Effector memory CD8-positive, alpha-beta T cell (primary cell): ENCODE measurements at places on chromosomes 6 and 20.

DNA sequence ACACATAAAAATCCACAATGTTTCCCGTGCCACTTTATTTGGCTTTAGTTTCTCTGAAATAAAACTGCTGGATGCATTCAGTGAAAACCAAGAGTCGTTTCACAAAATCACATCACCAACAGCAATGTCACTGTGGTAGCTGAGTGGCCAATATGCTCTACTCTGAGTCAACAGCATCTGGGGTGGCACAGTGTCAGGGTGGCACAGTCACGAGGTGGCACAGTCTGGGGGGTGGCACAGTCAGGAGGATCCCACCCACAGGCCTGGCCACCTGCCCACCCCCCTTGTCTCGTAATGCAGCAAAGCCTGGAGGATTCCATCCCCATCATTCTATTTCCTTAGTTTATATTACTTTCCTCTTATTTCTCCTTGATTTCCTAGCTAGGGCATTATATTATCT, 87.0 kb downstream of the ANKRD60 start:
- no peak for DNase-seq

DNA sequence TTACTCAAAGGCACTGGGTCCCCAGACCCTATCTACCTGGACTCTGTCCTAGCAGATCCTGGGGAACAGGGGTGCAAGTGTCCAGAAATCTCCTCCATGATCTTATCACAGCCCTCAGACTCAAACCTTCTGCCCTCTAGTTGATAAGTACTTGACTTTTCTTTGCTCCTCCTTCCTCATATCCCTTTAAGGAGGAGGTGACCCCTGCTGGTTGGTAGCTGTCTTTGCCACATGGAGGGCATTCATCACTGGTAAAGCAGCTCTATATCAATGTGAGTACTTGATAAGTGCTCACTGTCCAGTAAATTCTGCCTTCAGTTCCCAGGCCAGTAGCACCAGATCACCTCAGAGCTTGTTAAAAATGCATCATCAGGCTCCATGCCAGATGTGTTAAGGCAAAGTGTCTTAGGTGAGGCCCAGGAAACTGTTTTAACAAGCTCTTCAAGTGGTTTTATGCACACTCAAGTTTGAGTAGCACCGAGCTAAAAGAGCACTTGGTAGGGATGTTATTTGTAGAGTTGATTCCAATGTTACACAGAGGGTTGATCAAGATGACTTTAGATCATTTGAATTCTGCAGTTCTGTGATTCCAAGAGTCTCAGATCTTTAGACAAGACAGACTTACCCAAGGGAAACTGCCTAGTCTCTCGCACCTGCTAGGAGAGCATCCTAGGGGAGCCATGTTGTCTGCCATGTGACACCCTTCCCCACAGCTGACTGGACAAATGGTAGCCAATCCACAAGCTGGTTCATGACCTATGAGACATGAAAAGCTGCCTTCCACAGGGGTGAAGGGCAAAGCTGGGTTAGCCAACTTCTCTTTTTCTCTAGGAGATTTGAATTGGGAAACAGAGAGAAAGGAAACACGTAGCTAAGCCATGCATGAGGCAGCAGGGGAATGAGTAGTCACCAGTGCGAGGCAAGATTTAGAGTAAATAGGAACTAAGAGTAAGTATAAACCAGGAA, 18.6 kb downstream of the TREML2 start:
- DNase-seq = peak; percentile 43

GRCh38 chr6:14117158-14118090, at the start of gene CD83:
Gene CD83, plus strand, starts transcription at chr6:14117772. Its CDS starts 40 bp downstream, at chr6:14117812.
- peak; percentile 79 for DNase-seq

GRCh38 chr6:121959501-121959900, 440.0 kb upstream of the HSF2 start:
- no peak for DNase-seq

- DNase-seq = no peak
These were observed 1.7 kb upstream of the DYNLT1 start for GRCh38 chr6:158646023-158646910.

DNA sequence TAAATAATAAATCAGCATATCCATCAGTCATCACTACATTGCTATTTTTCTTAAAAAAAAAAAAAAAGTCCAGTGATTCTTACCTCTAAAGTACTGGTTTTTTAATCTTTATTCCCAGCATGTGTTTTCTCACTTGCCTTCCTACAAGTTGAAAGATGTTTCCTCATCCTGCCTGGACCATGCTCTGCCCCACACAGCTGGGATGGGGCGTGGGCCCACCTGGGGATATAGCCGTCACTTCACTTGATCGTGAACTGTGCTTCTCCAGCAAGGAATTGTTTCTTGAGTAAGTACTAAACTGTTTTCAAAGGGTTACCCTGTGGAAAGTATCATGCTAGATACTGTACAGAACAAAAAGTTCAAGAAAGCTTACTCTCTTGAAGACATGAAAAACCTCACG, 212.6 kb upstream of the HTR1E start:
- no peak for DNase-seq

DNA sequence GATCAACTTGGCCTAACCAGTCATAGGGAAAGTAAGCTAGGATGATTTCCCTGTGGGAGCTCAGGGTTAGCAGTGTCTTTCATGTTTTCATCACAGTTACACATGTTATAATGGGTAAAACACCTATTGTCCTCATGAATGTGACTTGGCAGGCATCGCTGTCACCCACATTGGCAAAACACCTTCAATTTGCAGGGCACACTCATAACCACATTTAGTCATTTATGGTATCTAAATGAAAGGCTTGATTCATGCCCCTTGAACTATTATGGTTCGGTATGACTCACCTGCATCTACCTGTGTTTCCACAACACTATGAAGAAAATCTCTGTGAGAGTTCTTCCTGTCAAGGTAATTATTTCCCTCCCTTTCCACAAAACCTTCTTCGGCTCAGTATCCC, 49.2 kb downstream of the FRK start:
- no peak for DNase-seq

DNA sequence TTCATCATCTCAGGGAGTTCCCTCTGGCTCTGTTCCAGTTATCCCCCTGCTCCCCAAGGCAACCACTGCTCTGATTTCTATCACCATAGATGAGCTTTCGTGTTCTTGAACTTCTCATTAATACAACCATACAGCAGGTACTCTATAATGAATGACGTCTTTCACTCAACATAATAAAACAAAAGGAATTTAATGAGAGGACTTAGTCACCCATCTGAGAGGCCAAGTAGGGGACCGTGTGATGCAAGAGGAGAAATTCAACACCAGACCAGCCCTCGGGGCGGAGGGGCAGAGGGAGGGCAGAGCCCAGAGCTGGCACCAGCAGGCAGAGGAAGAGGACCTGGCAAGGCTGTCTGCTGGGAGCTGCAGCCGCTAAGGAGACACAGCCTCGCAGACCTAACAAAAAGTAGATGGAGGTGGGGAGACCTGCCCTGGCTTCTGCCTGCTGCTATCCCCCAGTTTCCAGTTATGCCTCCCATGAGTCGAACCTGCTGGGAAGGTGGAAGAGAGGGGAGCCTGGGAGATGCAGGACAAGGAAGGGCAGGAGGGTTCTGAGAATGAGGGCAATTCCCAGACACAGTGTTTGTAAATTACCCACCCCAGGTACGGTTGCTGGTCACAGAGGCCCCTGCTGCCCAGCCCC, 13.8 kb downstream of the CCN5 start:
- DNase-seq = no peak

DNA sequence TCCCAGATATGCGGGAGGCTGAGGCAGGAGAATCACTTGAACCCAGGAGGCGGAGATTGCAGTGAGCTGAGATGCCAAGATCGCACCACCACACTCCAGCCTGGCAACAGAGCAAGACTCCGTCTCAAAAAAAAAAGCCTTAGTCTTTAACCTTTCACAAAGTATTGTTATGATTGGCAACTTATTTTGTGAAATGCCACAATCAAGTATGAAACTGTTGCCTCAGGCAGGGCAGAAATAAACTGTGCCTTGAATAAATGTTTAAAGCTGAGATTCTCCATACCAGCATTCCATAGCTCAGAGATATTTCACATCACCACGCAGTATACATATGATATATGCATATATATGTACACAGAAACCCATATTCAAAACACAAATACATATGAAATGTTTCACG, 120.1 kb upstream of the CCDC28A start:
- DNase-seq = no peak

GRCh38 chr6:149750136-149750609, 632 bp downstream of the PCMT1 start:
- no peak for DNase-seq

GRCh38 chr6:11769811-11770545, 8.6 kb downstream of the ADTRP start:
- no peak for DNase-seq

DNA sequence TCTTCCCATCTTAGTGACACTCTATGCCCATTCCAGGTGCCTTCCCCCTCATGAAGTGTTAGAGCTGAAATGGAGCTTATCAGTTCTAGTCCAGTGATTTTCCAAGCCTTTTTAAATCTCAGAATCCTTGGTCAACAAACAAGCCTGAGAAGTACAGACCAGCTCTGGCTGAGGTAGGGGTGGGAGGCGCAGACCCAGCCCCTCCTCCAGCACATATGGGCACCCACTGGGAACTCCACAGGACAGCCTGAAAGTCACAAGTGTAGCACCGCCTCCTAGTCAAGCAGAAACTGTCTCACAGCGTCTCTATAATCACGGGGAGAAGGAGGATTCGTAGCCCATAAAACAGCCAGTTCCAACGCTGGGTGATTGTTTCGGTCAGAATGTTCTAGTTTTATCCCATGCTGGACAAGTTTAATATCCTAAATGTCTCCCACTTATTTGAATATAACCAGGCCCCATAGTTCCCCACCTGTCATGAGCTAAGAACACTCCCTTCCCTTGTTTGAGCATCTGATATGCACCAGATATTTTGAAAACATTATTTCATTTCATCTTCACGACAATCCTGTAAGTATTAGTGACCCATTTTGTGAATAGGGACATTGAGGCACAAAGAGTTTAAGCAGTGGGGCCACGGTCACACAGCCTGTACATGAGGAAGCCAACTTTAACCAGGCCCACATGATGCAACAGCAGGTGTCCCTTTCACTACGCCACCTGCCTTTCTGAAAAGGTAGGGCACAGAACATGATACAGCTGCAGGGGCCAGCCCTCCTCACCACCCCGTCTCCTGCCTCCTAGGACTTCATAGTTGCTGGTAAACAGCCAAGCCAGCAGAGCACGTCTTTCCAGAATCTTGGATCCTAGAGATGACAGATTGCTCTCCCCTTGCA, 40.1 kb downstream of the TRAF3IP2 start:
- peak; percentile 8 for DNase-seq
